Frontal cortex (tissue), 4 donors: ENCODE measurements at places on chromosomes 13 and 19. TPM values are rescaled to one million over a fixed set of nuclear protein-coding genes. Genes with fewer than 3 reads are reported as not detected.

Gene ZNF544
- 72.2 TPM for total RNA-seq

Gene CYP4F12
- 0.41 TPM for total RNA-seq

Gene DAND5
- under 0.01 TPM for total RNA-seq

Gene DCAF15
- total RNA-seq = 13.0 TPM

Gene ZNF432
- total RNA-seq = 18.8 TPM

Gene S1PR2
- 2.4 TPM for total RNA-seq

Gene ZNF628
- total RNA-seq = 0.41 TPM

Gene SPRED3
- total RNA-seq = 1.6 TPM

Gene SHC2
- 9.8 TPM for total RNA-seq

Gene RASL11A
- 2.0 TPM for total RNA-seq

Gene KLK7
- total RNA-seq = not detected

Gene CEACAM16
- total RNA-seq = not detected

Gene PLIN5
- total RNA-seq = 0.82 TPM

Gene C19orf38
- total RNA-seq = 0.82 TPM

Gene KCNRG
- total RNA-seq = 31.8 TPM

Gene SAMD4B
- 13.0 TPM for total RNA-seq

Gene MKNK2
- total RNA-seq = 18.3 TPM

Gene ZNF121
- 106 TPM for total RNA-seq

Gene ABCC4
- total RNA-seq = 9.0 TPM

Gene SIAH3
- 8.2 TPM for total RNA-seq

Gene ANGPTL8
- not detected for total RNA-seq

Gene PRR12
- total RNA-seq = 5.7 TPM

Gene MED4
- 37.9 TPM for total RNA-seq

Gene ATCAY
- 86.0 TPM for total RNA-seq

Gene CERS4
- 57.9 TPM for total RNA-seq

Gene SIGLEC11
- total RNA-seq = under 0.01 TPM

Gene MAP4K1
- 1.2 TPM for total RNA-seq

Gene RNF225
- total RNA-seq = not detected

Gene LIN37
- total RNA-seq = 9.0 TPM

Gene GARIN5A
- 2.0 TPM for total RNA-seq

Gene LPAR6
- 7.3 TPM for total RNA-seq

Gene RNF17
- 3.3 TPM for total RNA-seq

Gene PLIN4
- under 0.01 TPM for total RNA-seq

Gene NRTN
- total RNA-seq = not detected

Gene ERICH6B
- not detected for total RNA-seq

Gene VSIG10L
- 0.41 TPM for total RNA-seq

Gene ARL11
- under 0.01 TPM for total RNA-seq

Gene UHRF1
- total RNA-seq = 6.9 TPM

Gene C5AR1
- total RNA-seq = under 0.01 TPM

Gene GIPR
- total RNA-seq = 0.41 TPM

Gene ZNF419
- total RNA-seq = 31.0 TPM

Gene N4BP2L1
- total RNA-seq = 8.2 TPM

Gene LYPD3
- under 0.01 TPM for total RNA-seq

Gene ACER1
- total RNA-seq = not detected

Gene OR4F17
- not detected for total RNA-seq

Gene ZNF285
- total RNA-seq = 30.2 TPM

Gene SMIM44
- not detected for total RNA-seq

Gene COQ8B
- total RNA-seq = 24.5 TPM

Gene MCF2L
- total RNA-seq = 137 TPM

Gene C19orf47
- 9.8 TPM for total RNA-seq

Gene GPC5
- total RNA-seq = 7.3 TPM

Gene BCAM
- total RNA-seq = 5.7 TPM

Gene BCL3
- total RNA-seq = 0.41 TPM

Gene MEDAG
- total RNA-seq = 0.82 TPM

Gene ZNF543
- 34.2 TPM for total RNA-seq

Gene TNNT1
- 2.4 TPM for total RNA-seq

Gene SLC46A3
- 2.9 TPM for total RNA-seq
